T-helper 9 cell (primary cell): ENCODE measurements at places on chromosomes 12 and 14.
A peak's percentile ranks its signal among the peaks of the same experiment; 100 is the strongest.

GRCh38 chr12:112761366-112761986 is 30.1 kb upstream of the RPH3A start:
- DNase-seq = no peak

DNA sequence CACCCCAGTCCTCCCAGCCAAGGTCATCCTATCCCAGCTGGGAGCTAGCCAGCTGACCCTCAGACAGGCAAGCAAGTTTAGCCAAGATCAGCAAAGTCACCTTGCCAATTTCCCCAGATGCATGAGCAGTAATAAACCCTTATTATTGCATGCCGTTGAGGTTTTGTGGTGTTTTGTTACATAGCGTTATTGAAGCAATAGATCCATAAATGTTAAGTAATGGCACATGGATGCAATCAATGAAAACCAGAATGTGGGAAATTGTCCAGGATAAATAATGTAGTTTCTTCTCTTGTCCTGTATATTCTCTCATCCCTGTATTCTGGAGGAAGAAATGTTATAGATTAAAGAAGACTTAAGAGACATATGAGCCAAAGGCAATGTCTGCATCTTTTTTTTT is 18.0 kb upstream of the TMEM260 start:
- no peak for DNase-seq

DNA sequence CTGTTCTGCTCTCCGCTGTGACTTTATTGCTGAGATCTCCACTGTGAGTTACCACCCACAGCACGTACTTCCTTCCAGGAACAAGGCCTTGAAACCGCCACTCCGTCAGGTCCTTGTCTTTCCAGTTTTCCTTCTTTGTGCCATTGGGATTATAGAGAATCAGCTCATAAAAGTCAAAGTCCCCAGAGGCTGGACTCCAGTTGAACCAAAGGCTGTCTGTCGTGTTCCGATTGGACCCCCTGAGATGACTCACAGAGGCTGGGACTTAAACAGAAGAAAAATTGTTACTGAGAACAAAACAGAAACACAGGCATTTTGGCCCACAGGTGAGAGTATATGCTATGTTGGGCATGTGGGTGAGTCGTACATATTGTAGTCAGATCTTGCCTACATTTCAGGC is 76.6 kb downstream of the PTPRB start:
- no peak for DNase-seq

- DNase-seq = no peak
These were observed 363.3 kb downstream of the PAWR start for GRCh38 chr12:79327465-79327864.

GRCh38 chr12:101927999-101928398 is 50.6 kb downstream of the DRAM1 start:
- no peak for DNase-seq

- no peak for DNase-seq
These were observed 975 bp upstream of the RTL1 start for GRCh38 chr14:100904307-100905087.

DNA sequence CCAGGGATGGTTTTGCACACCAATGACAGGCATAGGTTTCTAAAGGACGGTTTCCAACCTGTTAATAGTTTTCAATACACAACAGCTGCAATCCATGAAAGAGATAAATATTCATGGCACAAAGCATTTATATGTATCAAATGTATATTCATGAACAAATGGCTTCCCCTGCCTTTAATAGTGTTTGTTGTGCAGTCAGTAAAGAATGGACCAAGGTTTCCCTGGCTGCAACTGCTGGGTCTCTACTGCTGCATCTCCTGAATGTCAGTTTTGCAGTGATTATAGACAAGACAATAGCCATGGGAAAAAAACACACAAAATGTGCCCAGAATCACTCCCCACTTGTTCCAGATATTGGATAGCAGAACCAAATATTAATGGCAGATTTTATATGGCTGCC is 284.1 kb downstream of the BTG1 start:
- DNase-seq = no peak

- peak; percentile 2 for DNase-seq
These were observed 1.1 kb downstream of the ARHGAP5 start for GRCh38 chr14:32078023-32078857.

GRCh38 chr12:30500532-30500931 is 195.1 kb downstream of the IPO8 start:
- no peak for DNase-seq

DNA sequence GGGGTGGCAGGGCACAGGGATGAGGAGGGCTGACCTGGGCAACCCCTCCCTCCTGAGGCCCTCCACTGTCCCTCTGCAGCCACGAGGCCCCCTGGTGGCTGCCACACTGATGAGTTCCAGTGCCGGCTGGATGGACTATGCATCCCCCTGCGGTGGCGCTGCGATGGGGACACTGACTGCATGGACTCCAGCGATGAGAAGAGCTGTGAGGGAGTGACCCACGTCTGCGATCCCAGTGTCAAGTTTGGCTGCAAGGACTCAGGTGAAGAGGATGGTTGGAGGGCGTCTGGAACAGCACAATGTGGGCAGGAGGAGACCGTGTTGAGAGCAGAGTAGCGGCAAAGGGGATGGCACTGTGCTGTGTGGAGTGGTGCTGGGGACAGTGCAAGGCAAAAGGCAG is 25.7 kb upstream of the LRP1-AS start:
- no peak for DNase-seq

DNA sequence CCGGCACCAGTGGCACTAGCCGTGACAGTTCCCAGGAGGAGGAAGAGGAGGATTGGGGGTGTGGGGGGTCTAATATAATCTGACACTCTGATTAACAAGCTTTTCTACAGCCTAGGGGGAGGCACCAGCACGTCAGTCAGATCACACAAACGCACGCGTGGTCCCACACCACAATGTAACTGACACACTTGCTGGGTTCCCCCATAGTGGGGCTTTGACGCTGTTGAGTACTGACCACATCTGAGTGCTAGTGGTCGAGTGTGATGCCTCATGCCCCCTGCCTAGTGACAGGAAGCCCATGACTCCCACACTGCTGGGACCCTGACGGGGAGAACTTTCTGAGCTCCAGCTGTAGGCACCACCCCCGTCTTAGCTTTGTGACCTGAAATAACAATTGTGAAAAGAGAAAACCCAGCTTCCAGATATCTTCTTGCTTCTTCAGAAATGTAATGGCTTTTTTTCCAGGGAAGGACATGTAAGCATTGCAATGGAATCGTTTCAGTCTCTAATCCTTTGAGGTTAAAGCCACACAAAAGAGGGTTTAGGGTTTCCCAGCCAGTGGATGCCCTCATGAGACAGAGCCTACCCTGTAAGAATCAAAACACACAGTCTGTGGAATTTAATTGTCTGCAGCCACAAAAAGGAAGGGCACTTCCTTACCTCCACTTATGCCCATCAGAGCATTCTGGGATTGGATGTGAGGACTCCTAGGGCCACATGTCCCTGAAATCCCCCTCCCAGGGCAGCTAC is 183.9 kb downstream of the PIWIL1 start:
- no peak for DNase-seq

DNA sequence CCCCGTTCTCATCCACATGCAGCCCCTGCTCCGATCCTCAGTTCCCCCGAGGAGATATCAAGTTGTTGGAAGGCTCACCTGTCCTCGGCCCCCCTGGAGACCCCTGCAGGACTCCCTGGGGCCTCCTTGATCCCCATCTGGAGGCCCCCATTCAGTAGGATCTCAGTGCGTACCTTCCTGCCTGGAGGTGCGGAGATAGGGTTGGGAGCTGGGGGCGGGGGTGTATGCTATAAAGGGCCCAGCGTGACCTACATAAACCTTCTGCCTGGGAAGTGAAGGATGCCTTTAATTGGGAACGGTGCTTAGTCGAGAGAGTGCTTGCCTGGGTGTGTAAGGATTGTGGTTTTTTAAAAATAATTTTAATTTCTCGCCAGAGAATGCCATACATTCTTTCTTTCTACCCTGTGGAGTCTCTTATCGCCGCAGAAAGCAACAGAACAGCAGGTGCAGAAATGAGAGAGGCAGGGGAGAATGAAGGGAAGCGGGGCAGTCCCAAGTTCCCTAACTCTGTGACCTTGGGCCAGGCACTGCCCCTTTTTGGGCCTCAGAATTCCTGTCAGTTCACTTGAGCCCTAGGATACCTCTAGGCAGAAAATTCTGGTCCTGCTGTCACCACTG is 153.7 kb downstream of the TSPAN9 start:
- DNase-seq = no peak

DNA sequence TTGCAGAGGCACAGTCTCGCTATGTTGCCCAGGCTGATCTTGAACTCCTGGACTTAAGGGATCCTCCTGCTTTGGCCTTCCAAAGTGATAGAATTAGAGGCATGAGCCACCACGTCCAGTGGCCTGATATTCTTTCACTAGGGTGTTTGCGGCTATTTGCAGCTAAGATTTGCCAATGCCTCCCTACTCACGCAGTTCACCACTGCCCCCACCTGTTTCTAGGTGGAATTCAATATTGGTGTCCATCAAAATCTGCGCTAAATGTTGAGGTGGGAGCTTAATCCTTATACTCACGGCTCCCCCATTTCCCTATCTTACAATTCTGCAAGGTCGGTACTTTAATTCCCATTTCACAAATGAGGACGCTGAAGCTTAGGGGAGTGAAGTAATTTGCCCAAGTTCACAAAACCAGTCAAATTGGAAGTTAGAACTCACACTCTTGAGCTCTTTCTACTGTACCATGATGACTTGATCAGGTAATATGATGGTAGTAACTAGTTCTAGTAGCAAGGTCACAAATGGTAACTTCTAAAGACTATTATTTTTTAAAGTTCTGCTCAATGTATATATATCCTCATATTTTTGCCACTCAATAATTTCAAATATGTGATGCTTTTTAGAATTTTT is 22.1 kb upstream of the LRRC9 start:
- DNase-seq = no peak

DNA sequence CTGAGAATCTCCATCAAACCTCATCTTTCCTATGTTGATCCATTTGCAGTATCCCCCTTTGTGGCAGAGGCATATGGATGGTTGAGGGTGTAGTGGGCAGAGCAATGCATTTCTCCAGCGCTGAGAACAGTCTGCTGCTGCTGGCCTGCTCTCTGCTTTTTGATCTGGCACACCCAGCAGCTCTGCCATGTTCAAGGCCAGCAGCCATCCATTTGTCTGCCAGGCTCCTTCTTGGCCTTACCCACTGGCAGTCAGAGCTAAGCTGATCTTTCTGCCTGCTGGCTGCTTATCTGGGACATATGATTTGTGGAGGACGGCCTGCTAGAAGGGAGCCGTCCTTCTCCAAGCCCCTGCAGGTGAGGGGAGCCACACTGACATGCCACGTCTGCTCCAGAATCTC is 17.0 kb downstream of the NPC2 start:
- no peak for DNase-seq

DNA sequence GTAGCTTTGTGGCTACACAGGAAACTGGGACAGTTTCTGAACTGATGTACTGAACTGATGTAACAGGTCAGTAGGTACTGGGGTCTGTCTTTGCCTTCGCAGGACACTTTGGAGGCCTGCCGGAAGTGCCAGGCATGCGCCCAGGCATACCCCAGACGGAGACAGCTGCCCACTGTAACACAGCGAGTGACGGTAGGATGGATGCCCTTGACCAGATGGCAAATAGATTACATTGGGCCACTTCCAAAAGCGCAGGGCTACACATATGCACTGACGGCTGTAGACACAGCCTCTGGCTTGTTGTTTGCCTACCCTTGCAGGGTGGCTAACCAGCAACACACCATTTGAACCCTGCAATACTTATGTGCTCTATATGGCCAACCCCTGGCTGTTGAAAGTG is 94.1 kb upstream of the TMPO start:
- no peak for DNase-seq

DNA sequence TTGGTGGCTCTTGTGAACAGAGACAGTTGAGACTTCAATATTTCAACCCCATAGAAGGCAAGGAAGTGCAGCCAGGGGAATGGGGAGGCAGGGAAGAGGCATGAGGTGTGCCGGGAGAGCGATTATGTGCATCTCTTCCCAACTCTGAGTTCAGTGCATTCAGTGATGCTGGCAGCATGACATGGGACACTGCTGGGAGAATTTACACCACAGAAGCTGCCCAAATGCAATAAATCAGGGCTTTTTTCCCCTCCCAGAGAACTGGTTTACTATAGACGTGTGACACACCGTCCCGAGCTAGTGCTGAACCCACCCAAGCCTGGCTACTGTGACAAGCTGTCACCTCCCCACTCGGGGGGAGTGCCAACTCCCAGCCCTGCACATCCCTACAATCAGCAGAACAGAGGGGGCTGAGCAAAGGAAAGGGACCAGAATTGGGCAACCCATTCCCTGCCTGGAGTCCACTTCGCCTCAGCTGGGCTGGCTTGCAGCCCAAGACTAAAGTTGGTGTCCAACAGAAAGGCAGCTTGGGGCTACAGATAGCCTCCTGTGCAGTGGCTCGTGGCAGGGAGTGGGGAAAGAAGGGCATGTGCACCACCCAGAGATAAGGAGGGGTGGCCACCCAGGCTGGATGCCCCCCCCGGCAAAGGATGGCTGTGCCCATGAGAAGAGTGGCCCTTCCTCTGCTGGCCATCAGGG is 16.7 kb downstream of the AHSA1 start:
- DNase-seq = no peak

DNA sequence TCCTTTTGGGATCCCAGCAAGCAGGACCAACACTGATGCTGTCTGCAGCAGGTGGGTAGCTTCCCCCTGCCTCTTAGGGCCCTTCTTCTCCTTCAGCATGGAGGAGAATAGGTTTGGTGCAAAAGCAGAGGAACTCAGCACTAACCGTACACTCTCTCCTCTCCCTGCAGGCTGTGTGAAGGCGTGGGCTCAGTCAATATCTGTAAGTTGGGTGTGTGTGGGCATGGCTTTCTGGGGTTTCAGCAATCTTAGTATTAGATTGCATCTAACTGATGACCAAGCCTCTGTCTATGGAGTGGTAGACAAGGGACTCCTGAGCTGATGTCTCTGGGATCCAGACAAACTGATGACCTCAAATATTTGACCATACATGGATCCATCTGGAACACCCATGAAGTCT is 14.3 kb downstream of the KRT85 start:
- no peak for DNase-seq
